Endodermal cell (in vitro differentiated cells): ENCODE measurements at places on chromosomes 6 and 20. TPM values are rescaled to one million over a fixed set of nuclear protein-coding genes. Genes with fewer than 3 reads are reported as not detected.

RRAGD gene
- 1.9 and 2.0 TPM in 2 replicates for total RNA-seq

BPIFB2 gene
- total RNA-seq = not detected in 2 replicates

DNA sequence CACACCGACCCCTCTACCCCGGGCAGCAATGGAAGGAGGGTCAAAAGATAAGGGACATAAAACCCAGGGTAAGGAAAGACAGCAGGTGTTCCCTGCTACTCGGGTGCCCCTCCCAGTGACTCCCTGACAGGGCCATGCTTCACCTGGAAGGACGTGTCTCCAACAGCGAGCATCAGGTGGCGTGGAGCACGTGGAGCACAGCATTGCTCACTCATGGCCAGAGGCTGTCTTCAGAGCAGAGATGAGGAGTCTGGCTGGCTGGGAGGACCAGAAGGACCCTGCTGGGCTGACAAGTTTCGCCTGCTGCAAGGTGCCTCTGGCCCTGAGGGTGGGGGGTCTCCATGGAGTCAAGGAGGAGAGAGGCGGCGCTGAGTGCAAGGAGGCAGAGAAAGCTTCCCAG lies 15.3 kb upstream of the CDH22 start:
- no peaks in the 10 kb centered on the region for H3K27me3 ChIP-seq
- H3K36me3 ChIP-seq = no peaks in the 10 kb centered on the region
- H3K27ac ChIP-seq = no peak overlapping the region
- DNase-seq = no peak
- no peak overlapping the region for H3K4me3 ChIP-seq

GRCh38 chr6:62262283-62262682 lies 23.7 kb downstream of the KHDRBS2 start:
- H3K27me3 ChIP-seq = no peaks in the 10 kb centered on the region
- no peaks in the 10 kb centered on the region for H3K36me3 ChIP-seq
- DNase-seq = no peak
- H3K4me1 ChIP-seq = no peaks in the 10 kb centered on the region
- no peak overlapping the region for H3K4me3 ChIP-seq

- no peaks in the 10 kb centered on the region for H3K36me3 ChIP-seq
- no peak overlapping the region for H3K4me3 ChIP-seq
- no peak overlapping the region for H3K27ac ChIP-seq
- no peak for DNase-seq
- H3K4me1 ChIP-seq = no peaks in the 10 kb centered on the region
- H3K27me3 ChIP-seq = no peaks in the 10 kb centered on the region
Observed at GRCh38 chr6:134590449-134590848, 272.5 kb upstream of the SGK1 start.
